ENCODE measurements at places on chromosomes 5 and 9. TPM values are rescaled to one million over a fixed set of nuclear protein-coding genes. Genes with fewer than 3 reads are reported as not detected.

HRCT1 gene
- total RNA-seq = 2.8 TPM

SPATA31A3 gene
- not detected for total RNA-seq

DRD1 gene
- total RNA-seq = 7.3 TPM

DNA sequence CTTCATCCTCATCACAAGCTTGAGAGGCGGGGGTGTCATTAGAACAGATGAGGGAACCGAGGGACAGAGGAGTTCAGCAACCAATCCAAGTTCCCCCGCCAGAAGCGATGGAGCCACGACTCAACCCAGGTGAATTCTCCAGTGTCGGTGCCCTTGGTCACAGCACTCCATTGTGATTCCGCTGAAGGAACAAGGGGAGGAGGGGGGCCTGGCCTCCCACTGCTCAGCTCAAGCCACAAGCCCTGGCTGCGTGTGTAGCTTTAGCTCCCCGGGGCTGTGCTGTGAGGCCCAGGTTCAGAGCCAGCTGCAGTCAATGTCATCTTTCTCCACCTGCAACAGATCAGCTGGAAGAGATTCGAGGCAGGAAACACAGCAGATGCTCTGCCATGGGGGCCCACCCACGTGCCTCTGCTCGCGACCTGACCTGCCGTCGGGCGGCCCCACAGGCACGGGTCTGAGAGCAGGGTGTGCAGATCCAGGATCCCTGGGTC lies 72.6 kb downstream of the GTF3C4 start:
- no peak for DNase-seq

GRCh38 chr9:112037281-112038016 lies 137.6 kb downstream of the SUSD1 start:
- no peak for DNase-seq

DNA sequence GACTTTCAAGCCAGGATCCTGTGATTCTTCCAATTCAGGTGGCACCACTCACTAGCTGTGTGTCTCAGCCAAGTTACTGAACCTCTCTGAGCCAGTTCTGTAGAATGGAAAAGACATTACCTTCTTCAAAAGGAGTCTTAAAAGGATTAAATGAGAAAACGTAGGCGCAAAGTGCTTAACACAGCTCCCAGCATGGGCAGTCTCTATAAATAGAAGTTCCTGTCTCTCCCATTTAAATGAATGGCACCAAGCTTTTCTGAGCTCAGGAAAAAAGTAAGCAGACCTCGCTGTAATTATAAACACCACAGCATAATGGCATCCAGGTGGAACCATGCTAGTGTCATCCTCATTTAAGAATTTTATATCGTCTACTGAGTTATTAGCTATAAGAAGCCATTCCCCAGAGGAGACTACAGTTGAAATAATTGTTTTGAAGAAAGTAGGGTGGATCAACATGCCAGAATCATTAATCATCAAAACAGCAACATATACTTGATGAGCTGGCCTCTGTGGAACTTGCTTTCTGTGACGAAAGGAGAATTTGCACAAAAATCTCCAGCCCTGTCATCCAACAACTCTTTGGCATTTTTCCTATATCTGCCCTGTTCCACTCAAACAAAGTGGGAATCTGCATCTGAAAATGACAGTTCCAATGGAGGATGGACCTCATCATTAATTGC lies 188.9 kb downstream of the SPOCK1 start:
- DNase-seq = no peak

PCDHGA3 gene
- 14.1 TPM for total RNA-seq
